ENCODE measurements at places on chromosomes 16 and 17.
A peak's percentile ranks its signal among the peaks of the same experiment; 100 is the strongest.

DNA sequence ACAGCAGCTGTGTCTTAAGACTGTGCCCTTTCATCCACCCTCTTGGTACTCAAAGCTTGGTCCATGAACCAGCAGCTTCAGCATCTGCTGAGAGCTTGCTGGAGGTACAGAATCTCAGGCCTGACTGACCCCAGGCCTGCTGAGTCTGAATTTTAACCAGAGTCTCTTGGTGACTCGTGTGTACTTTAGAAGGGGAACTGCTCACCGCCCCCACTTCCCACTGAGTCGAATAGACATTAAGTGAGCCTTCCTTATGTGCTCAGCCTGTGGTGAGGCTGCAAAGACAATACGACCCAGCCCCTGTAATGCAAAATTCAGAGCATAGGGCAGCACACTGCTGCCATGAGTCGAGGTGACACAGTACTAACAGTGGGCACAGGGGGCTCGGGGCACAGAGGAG lies 662.8 kb downstream of the WWOX start:
- no peak for DNase-seq

DNA sequence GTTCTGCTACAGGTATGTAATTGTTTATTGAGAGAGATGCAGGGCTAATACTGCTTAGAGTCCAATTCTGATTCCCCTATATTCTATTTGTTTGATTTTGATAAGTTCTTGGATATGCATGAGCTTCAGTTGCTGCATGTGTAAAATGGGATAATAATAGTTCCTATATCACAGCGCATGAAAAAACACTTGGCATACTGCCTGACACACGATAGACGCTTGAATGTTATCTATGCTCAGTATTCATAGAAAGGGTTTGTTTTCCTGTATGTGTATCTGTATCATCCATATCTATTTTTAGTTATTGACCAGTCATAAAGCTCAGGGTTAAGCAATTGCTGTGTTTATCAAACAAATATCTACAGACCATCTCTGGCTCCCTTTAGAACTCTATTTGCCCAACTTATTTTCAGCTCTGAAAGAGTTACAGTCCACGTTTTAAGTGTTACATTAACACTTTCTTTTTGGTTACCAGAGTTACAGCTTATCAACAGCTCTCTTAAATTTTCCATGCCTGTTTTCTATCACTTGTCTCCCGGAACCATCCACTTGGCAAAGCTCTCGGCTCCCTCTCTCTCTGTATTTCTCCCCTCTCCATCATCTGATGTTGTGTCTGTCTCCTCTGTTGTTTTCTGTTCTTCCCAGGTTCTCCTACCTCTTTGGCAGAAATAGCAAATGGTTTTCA lies 334.8 kb downstream of the CBLN1 start:
- no peak for DNase-seq

DNA sequence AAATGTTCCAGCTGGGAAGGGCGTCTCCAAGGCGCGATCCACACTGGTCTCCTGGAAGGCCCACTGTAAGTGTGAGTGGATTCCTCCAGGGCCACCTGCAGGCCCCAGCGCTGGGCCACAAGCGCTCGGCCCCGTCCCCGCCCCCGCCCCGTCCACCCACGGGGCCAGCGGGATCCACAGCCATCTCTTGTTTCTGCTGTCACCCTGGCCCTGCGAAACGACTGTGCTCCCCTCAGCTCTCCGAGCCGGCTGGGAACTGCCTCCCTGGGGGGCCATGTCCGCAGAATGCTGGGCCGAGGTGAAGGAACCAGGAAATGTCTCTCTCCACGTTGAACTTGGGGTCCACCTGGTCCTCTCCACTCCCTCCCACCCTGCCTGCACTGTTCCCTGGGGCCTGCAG lies 1955.2 kb downstream of the TP53TG3F start:
- no peak for DNase-seq

DNA sequence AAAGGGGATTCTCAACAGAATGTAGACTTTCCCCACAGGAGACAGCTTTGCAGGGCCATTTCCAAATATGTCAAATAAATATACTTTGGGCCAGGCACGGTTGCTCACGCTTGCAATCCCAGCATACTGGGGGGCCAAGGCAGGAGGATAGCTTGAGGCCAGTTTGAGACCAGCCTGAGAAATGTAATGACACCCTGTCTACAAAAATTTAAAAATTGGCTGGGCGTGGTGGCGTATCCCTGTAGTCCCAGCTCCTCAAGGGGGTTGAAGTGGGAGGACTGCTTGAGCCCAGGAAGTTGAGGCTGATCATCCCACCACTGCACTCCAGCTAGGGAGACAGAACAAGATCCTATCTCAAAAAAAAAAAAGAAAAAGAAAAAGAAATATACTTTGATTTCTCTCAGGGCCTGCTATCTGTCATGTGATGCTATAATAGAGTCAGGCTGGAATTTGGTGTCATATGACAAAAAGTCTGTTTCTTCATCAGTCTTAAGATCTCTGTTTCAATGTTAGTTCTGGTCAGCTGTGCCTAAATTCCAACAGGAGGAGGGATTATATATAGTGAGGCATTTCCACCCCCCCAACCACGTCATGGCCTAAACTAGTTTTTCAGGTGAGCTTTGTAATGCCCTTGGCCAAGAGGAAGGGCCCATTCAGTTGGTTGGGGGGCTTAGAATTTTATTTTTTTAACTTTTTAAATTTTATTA lies 4.3 kb upstream of the ZDHHC7 start:
- DNase-seq: no peak

GRCh38 chr16:69471121-69471520 lies 46.7 kb downstream of the CYB5B start:
- DNase-seq: no peak

- no peak for DNase-seq
Observed at GRCh38 chr16:89275837-89276720, 58.6 kb downstream of the ZNF778 start.

GRCh38 chr16:56311208-56312027 lies 113.9 kb downstream of the AMFR start:
- peak; percentile 86 for DNase-seq

- DNase-seq: peak; percentile 35
Observed at GRCh38 chr17:77246110-77247047, 105.6 kb downstream of the SEC14L1 start.

GRCh38 chr17:339193-340061 lies 13.2 kb downstream of the RPH3AL start:
- DNase-seq: no peak

GRCh38 chr17:29237476-29238132 lies 9.1 kb upstream of the CRYBA1 start:
- peak; percentile 21 for DNase-seq

DNA sequence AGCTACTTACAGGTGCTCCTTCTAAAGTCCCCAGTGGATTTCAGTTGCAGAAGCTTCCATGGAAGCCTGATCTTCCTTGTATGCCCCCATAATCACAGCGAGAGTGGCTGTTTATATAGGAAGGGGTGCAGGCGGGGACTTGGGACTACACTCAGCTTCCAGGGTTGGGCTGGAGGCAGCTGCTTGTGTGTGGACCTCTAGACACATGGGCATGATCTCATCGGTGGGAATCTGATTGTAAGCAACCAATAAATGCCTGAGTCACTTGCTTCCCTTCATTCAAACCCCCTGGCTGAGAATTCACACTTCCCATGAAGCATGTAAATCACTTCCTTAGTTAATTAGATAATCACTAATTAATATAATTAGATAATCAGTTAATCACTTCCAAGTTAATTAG lies 1.0 kb upstream of the KRT20 start:
- DNase-seq: peak; percentile 25

- DNase-seq: no peak
Observed at GRCh38 chr17:3482852-3483251, 7.1 kb downstream of the ASPA start.

DNA sequence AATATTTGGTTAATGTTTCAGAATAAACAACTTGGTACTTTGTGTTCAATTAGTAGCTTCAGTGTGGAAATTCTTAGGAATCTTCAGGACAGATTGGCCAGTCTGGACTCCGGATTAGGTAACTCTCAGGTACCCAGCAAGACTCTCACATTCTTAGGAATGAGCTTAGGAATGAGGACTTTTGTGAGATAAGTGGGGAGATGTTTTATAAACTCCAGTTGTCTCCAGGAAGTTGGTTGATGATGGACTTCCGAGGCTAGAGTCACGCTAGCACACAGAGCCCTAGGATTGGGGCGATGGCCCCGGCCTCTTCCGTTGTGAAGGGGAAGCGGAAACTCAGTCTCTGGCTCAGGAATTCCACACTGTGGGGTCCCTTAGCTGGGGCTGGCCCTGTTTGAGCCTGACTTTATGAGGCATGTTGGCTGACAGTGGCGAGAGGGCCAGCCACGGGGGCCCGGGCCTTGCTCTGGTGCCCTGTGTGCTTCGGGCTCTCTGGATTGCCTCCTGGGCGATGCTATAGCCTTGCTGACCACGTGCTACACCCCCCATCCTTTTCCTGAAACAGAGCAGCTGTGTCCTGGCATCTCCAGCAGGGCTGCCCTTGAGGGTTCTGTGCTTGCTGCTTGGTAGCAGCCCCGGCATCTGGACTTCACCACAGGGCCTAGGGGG lies 32.4 kb downstream of the RAB11FIP3 start:
- DNase-seq: no peak

- DNase-seq: no peak
Observed at GRCh38 chr17:32566303-32566702, 79.5 kb downstream of the CDK5R1 start.

- no peak for DNase-seq
Observed at GRCh38 chr17:8532021-8532420, 96.3 kb downstream of the NDEL1 start.

GRCh38 chr16:71629278-71630016 lies 3.5 kb downstream of the MARVELD3 start:
- peak; percentile 62 for DNase-seq

GRCh38 chr17:48529683-48530009 lies 1.2 kb downstream of the HOXB1 start:
- no peak for DNase-seq

DNA sequence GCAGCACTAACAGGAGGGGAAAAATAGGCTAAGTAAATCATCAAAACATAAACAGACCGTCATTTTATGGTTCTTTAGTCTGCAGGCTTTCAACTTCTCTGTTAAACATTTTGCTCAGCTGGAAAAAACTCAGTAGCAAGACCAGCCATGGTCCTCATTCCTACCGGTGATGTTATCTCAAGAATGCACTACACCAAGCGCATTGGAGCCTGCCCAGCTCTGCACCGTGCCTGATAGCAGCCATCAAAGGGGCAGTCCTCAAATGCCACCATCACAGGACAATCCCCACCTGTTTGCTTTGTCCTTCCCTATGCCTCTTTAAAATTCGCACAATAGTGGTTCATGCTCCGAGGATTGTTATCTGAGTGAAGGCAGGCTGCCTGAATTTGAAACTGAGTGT lies 181.5 kb upstream of the MON1B start:
- DNase-seq: peak; percentile 13

GRCh38 chr17:65558683-65559460 lies 2.6 kb downstream of the AXIN2 start:
- peak; percentile 47 for DNase-seq

DNA sequence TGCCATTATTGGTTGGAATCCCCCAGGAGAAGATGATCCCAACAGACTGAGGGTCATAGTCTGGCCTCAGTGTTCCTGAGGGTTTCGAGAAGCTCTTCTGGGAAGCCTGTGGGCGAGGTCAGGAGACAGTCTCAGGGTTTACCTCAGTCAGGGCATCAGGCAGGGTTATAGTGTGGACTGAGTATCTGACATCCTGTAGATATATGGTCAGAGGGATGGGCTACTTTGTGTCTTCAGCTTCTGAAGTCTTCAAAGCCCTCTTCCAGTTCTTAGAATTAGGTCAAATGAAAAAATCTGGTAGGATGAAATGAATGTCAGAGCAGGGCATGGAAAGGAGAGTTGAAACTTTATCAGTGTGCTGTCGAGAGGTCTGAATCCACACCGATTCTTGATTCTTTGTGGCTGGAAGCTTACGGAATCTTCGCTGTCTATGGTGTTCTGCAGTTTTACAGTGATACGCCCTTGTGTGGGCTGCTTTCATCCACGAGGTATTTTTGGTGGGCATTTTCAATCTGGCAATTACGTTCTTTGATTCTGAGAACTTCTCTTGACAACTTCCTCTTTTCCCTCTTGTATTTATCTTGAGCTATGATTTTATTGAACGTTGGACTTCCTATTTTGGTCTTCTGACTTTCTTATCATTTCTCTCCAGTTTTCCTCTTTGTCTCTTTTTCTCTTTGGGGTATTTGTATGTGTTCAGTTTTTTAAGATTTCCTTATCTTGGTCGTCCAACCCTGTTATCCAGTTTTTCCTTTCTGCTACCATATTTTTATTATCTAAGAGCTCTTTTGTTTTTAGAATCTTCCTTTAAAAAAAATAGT lies 30.4 kb downstream of the BPTF start:
- no peak for DNase-seq

DNA sequence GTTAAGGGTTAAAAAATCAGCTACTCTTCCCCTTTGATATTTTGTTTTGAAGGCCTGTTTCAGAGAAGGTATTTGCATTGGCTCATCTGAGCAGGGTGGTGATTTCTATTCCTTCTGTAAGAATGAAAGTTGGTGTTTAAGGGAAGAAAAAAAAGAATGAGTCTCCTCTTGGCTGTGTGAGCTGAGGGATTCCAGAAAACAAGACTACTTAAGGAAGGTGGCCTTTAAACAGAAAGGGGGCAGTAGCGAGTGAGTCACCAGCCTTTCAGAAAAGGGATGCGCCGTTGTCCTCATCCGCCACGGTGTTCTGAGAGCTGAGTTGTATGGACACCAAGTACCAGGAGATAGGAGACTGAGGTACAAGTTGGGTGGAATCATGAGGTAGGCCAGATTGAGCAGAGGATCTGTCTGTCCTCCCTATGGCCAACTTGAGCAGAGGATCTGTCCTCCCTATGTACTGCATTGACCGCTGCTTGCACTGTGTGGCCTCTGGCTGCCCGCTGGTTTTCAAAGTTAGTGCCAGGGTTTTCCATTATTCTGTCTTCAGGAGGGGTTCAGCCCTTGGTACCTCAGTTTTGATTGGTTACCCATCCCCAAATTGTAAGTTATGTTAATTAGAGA lies 8.2 kb downstream of the PRKCA start:
- DNase-seq: peak; percentile 24

DNA sequence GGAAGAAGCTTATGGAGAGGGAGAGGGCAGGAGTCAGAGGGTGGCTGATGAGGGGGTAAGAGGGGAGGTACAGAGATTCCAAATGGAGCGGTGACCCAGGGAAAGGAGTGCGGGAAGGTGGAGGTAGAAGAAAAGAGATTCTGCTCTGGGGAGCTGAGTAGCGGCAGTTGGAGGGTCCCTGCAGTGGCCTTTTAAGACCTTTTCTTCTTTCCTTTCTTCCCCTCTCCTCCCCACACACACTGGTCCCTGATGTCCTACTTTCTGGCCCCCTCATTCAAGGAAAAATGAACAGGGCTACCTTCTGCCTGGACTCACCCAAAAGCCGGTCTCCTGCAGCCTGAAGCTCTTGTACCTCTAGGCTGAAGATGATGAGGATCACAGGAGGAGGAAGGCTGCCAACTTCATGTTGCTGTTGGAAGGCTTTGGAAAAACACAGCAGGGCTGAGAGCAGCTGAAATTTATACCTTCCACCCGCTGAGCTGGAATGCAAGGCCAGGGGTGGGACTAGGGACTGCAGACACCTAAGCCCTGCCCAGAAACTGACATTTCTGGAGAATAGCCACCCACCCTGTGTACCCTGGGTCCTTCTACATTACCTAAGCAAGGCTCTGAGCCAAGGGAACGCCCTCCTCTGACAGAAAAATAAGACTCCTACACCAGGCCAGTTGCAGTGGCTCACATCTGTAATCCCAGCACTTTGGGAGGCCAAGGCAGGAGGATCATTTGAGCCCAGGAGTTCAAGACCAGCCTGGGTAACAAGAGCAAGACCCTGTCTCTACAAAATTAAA lies 9.4 kb upstream of the HEATR6 start:
- DNase-seq: peak; percentile 66
